Thymus (tissue), 14 donors: ENCODE measurements at places on chromosomes 4 and X.

DNA sequence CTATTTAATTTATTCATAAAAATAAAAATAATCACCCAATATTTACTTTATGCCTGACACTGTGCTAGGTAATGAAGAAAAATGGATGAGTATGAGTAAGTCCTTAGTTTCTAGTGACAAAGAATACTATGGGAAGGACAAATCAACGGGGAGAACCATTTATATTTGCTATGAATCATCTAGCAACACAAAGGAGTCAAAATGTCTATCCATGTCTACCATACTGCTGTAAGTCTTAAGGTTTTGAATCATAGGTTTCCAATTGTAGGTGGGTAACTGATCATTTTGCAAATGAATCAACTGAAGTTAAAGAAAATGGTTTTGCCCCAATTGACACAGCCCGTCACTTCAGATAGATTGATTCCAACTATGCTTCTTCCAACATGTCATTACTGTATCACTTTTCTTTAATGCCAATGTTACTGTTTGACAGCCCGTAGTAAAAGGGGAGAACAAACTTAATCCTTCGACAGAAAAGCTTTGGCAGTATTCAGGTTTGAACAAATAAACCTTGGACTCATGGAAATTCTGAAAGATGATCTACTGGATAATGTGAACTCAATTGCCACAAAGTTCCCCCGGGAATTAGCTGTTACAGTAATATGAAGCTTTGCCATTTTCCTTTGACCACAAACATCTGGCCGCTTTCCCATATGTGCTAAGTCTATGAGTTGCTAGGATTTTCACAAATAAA, 3.2 kb downstream of the TDO2 start:
- no peaks in the 10 kb centered on the region for H3K27me3 ChIP-seq
- DNase-seq = no peak
- no peak overlapping the region for H3K4me3 ChIP-seq
- H3K36me3 ChIP-seq = no peaks in the 10 kb centered on the region
- H3K4me1 ChIP-seq = no peaks in the 10 kb centered on the region

GRCh38 chr4:26731351-26732035, 129.1 kb upstream of the STIM2 start:
- H3K4me1 ChIP-seq = no peaks in the 10 kb centered on the region
- no peak for DNase-seq
- H3K27me3 ChIP-seq = no peaks in the 10 kb centered on the region
- peaks cover 15% of the 10 kb centered on the region for H3K36me3 ChIP-seq
- no peak overlapping the region for H3K27ac ChIP-seq

GRCh38 chr4:72394012-72394663, 174.9 kb downstream of the ADAMTS3 start:
- no peak for DNase-seq
- no peak overlapping the region for H3K4me3 ChIP-seq
- no peaks in the 10 kb centered on the region for H3K27me3 ChIP-seq

- H3K4me1 ChIP-seq = no peaks in the 10 kb centered on the region
- no peak for DNase-seq
- no peaks in the 10 kb centered on the region for H3K36me3 ChIP-seq
- no peak overlapping the region for H3K4me3 ChIP-seq
- no peaks in the 10 kb centered on the region for H3K27me3 ChIP-seq
Measured at GRCh38 chr4:22130741-22131140, 182.2 kb upstream of the KCNIP4 start.

GRCh38 chrX:136456133-136456532, 31.6 kb upstream of the BRS3 start:
- H3K27ac ChIP-seq = no peak overlapping the region
- no peaks in the 10 kb centered on the region for H3K36me3 ChIP-seq
- no peak for DNase-seq
- no peaks in the 10 kb centered on the region for H3K27me3 ChIP-seq

GRCh38 chrX:66039944-66040343, at the start of gene VSIG4:
TSS of gene VSIG4 (minus strand) at chrX:66040080. CDS start at chrX:66039998, 82 bp downstream.
- H3K27me3 ChIP-seq = no peaks in the 10 kb centered on the region
- H3K36me3 ChIP-seq = no peaks in the 10 kb centered on the region
- DNase-seq = no peak

DNA sequence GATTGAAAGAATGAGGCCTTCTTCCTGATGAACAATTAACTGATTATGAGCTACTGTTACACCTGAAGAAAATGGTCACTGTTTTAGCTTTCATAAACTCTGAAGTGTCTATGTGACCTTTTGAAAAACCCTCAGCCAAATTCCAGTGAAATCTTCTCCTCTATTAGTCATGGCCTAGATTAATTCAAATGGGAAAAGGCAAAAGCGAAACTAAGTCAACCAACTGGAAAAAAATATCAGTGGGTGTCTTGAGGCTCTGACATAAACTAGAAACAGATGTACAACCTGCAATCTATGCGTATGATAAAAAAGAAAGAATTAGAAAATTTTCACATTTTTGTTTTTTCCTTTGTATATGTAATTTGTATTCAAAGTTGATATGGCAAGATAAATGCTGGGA, 169.4 kb upstream of the BANK1 start:
- no peaks in the 10 kb centered on the region for H3K4me1 ChIP-seq
- no peak overlapping the region for H3K27ac ChIP-seq
- DNase-seq = no peak
- no peaks in the 10 kb centered on the region for H3K36me3 ChIP-seq
- no peak overlapping the region for H3K4me3 ChIP-seq
